Astrocyte (in vitro differentiated cells and primary cell): ENCODE measurements at places on chromosomes 2 and 18.
A peak's percentile ranks its signal among the peaks of the same experiment; 100 is the strongest.

GRCh38 chr2:33510586-33510968 lies 34.1 kb downstream of the RASGRP3 start:
- DNase-seq, result peak; percentile 85

DNA sequence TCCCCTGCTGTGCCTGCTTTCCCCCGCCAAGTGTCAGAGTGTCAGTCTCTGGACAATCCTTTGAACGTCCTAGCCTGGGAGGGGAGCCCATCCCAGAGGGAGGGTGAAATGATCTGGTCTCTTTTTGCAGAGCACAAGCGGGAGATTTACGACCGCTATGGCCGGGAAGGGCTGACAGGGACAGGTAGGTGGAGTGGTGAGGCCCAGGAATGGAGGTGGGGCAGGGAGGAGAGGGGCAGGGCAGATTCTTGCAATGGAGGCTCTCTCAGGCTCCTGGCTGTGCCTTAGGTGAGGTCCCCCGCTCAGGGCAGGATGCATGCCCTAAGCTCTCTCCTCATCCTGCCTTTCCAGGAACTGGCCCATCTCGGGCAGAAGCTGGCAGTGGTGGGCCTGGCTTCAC lies 2.4 kb downstream of the DNAJB2 start:
- no peak for DNase-seq

- DNase-seq, result no peak
Observed at GRCh38 chr18:56541340-56541739, 97.1 kb downstream of the TXNL1 start.

DNA sequence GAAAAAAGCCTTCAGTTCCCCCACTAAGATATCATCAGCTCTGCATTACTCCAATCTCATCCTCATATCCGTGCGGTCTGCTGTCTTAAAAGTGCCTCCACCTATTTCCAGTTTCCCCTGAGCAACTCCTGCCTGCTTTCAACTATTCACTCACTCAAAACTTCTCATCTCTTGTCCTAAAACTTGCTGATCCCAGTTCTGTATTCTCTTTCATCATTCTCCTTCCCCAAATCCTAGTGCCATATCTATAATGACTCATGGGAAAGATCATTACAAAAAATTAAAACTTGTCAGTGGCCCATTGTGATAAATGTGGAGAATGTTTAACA lies 20.0 kb downstream of the ACVR1 start:
- no peak for DNase-seq

GRCh38 chr2:179096090-179096489 lies 46.2 kb upstream of the CCDC141 start:
- no peak for DNase-seq

GRCh38 chr2:99890568-99891427 lies 251.6 kb downstream of the AFF3 start:
- DNase-seq, result no peak

GRCh38 chr18:11849841-11850634 lies 1.2 kb upstream of the CHMP1B start:
- DNase-seq, result peak; percentile 96

GRCh38 chr2:68505603-68506159 lies 38.3 kb downstream of the APLF start:
- DNase-seq, result no peak

- DNase-seq, result peak; percentile 26
Observed at GRCh38 chr2:160338901-160339685, 139.0 kb upstream of the ITGB6 start.

- DNase-seq, result no peak
Observed at GRCh38 chr2:40803900-40804299, 352.0 kb upstream of the SLC8A1 start.

DNA sequence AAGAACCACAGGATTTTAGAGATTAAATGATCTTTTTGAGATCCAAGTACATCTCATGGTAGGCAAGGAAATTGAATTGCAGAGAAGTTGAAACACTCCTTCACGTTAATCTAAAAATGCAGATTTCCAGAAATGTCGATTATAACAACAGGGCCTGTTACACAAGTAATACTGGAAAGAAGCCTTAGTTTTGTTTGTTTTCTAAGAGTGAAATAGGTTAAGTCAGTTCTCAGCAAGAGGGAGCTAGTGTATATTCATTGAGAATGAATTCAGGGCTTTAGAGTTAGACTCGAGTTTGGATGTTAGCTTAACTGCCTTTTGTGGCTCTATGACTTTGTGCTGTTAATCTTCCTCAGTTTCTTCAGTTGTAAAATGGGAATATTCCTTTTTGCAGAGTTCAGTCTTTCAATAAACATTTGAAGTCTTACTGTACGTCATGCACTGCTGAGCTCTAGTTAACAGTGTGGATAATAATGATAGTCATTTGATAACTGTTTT lies 926 bp downstream of the NDUFV2 start:
- DNase-seq, result no peak

- DNase-seq, result no peak
Observed at GRCh38 chr2:161243312-161243711, 64.9 kb upstream of the PSMD14 start.

GRCh38 chr2:127685410-127686080 lies 10.2 kb upstream of the LIMS2 start:
- no peak for DNase-seq

- DNase-seq, result no peak
Observed at GRCh38 chr2:25710750-25711149, 37.4 kb upstream of the DTNB start.

- no peak for DNase-seq
Observed at GRCh38 chr18:7288544-7288943, 57.7 kb downstream of the LRRC30 start.

DNA sequence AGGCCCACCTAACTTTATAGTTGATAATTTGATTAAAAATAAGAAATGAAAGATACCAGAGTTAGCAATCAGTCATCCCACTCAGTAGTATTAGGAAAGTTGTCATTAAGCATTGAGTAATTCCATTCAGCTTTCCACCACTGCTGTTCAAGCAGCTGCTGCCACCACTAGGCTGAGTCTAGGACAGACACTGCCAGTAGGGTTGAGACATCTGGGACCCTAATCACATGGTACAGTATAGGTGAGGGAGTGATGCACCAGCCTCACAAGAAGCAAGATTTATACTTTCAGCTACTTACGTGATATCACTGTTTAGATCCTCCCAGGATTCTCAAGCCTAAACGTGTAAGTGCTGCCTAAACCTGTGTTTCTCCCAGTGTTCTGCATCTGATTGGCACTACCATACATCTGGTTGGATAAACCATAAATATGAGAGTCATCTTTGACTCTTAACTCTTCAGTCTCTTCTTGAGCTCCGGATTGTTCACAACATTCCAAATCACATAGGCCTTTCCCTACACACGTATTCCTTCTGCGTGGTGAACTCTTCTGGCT lies 3.2 kb downstream of the UBXN4 start:
- DNase-seq, result peak; percentile 6

DNA sequence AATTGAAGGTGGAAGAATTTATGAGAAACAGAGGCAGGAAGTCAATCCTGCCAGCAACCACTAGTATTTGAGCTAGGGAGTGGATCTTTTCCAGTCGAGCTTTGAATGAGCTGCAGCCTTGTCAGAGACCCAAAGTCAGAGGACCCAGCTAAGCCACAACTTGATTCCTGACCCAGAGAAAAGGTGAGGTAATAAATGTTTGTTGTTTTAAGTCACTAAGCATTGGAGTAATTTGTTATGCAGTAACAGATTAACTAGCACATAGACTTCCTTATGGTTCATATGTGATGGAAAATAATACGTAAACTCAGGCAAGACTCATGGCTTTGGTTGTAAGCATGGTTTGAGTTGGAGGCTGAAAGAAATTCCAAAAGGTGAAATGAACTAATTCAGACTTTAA lies 21.6 kb downstream of the EFEMP1 start:
- DNase-seq, result peak; percentile 94

- no peak for DNase-seq
Observed at GRCh38 chr2:9919512-9919911, 32.0 kb upstream of the GRHL1 start.

DNA sequence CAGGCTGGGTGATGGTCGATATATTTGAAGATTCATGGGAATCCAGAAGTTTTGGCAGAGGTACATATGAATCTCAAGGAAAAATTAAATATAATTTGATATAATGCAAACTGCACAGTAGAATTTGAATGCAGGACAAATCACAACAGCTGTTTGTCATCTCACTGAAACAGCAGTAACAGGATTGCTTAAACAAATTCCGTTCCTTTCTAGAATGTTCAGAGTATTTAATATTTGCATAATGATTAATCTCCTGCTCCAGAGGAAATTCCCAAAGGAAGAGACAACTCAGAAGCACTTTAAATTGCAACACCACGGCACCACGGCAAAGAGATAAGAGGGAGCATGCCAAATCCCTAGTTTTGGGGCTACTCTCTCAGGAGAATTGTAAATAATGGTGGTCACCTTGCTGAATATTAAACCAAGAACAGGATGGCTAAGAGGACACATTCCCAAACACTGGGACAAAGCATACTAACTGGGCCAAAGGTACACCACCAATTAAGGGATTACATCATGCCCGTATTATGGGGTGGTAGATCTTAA lies 67.8 kb upstream of the MAP4K3 start:
- peak; percentile 78 for DNase-seq

DNA sequence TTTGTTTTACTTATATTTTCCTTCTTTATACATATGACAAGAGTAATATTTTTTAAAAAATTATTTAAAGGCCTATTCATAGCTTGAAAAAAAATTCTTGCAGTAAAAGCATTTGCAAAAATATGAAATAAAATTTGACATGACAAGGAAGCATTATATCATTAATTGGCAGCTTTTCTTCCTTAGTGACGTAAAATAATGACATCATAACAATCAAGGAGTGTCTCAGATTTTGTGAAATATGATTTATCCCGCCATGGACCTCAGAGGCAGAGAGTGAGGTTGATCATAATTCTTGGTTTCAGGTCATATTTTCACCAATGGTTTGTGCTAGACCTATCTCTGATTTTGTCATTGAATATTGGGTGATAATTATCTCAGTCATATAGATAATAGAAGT lies 176.0 kb downstream of the MIB1 start:
- no peak for DNase-seq

DNA sequence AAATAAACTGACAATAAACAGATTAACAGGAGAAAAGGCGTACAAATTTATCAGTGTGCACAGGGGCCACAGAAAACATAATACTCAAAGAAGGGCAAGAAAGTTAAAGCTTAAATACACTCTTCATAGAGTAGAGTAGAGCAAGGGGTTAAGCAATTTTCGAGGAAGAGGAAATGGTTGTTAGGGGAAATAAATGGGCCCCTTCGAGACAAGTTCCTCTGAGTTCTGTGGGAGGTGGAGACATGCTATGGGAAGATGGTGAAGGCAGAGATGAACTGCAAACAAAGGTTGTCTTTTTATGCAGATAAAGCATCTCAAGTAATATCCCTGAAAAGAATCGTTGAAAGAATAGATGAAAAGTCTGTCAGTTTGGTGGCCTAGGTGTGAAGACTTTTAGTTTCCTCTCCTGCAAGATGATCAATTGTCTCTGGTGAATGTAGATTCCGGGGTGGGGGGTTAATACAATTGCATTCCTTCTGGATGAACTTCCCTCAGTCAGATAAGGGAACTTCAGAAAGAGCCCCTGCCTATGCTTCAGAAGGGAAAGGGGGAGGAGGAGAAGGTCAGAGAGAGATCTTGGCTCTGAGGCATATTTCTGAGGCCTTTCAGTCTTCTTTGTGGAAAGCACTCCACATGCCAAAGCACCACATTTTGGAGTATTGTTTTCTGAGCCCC lies 127.0 kb downstream of the METTL4 start:
- no peak for DNase-seq

DNA sequence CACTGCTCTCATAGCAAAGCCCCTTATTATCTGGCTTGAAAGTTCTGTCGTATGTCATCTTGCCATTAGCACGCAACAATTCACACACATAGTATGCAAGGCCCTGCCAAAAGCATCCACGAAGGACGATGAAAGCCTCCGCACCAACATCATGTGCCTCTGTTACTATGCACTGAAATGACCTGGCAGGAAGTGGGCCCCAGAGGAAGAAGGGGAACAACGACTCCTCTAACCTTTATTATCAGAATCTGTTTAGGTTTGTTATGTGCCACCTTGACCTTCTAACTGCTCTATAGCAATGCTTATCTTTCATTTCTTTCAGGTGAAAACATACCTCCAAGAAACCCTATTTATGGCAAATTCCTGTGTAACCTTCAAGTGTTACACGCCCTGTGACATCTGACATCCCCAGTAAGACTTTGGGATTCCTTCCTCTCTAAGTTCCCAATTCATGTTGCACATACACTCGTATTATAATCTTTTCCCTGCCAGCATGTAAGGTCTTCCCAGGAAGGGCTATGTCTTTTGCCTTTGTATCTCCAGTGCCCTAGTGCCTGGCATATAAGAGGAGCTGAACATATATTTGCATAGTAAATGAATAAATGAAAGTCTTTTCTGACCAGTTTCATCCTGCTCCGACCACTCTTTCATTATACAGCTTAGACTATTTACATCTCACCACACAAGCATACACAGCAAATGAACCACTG lies 7.0 kb upstream of the NDUFV2 start:
- DNase-seq, result peak; percentile 31

DNA sequence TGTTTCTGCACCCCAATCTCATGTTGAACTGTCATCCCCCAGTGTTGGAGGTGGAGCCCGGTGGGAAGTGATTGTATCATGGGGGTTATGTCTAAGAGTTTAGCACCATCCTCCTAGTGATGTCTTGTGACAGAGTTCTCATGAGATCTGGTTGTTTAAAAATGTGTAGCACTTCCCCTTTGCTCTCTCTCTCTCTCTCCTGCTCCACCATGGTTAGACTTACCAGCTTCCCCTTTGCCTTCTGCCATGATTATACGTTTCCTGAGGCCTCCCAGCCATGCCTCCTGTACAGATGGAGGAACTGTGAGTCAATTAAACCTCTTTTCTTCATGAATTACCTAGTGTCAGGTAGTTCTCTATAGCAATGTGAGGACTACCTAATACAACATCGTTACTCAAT lies 396.9 kb upstream of the LRATD1 start:
- DNase-seq, result no peak

GRCh38 chr2:203987959-203988358 lies 51.4 kb downstream of the ICOS start:
- no peak for DNase-seq

GRCh38 chr2:27078267-27079194 lies at the start of gene EMILIN1:
Gene EMILIN1, plus strand, starts transcription at chr2:27078615. Its CDS starts 451 bp downstream, at chr2:27079066.
- peak; percentile 90 for DNase-seq

DNA sequence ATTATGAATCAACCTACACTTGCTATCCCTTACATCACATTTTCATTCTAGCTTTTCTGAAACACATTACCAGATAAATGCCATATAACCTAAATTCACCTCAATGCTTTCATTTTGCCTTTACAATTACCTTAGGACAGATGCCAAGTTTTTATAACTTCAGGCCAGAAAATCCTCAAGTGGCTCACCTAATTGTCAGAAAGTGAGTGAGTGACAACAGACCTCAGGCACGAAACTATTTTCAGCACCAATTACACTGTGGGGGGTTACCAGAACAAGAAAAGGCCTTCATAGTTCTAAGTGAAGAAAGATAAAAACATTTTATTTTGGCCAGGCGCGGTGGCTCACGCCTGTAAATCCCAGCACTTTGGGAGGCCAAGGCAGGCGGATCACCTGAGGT lies 52.3 kb upstream of the ST8SIA5 start:
- DNase-seq, result no peak

- DNase-seq, result no peak
Observed at GRCh38 chr2:237355701-237356100, 58.3 kb downstream of the COL6A3 start.

- DNase-seq, result no peak
Observed at GRCh38 chr2:177314722-177315264, 50.3 kb upstream of the NFE2L2 start.

- no peak for DNase-seq
Observed at GRCh38 chr18:58413667-58414628, 214.9 kb downstream of the ALPK2 start.
